ENCODE measurements at places on chromosomes 2 and 18.
A peak's percentile ranks its signal among the peaks of the same experiment; 100 is the strongest.

GRCh38 chr2:235070063-235070706 is 118.4 kb downstream of the SH3BP4 start:
- DNase-seq, result no peak

GRCh38 chr18:58064406-58064998 is 20.5 kb downstream of the NEDD4L start:
- no peak for DNase-seq

GRCh38 chr18:69400976-69401225 is 213 bp downstream of the DOK6 start:
- DNase-seq, result no peak

DNA sequence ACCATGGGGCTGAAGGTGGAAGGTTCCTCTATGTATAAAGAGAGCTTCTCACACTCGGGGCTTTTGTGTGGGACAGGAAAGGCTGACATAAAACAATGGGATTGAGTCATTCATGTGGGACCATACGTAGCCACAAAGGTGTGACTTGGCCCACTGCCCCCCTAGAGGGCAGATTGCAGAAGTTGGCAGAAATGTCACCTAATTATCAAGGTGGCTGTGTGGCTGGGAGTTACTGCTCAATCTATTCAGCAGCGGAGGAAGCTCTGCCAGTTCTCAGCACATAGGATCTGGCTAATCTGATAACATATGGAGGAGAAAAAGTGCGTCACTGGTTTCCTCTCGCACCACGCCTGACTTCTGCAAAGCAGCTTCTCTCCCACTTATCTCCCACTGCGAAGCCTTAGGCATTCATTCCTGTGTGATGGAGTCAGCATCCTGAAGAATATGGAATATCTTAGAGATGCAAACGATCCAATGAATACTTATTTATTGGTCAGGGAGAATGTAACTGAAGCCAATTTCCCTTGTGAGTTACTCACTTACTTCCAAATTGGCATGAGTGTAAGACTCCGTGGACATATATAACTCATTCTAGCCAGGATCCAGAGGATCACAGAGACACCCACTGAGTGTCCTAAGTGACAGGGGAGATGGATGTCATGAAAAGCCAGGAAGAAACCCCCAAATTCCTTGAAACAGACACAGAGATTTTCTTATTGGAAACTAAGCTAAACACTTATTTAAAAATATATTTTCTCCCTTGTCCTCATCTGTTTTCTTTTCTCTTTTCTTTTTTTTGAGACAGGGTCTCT is 344.8 kb downstream of the TGIF1 start:
- DNase-seq, result no peak

DNA sequence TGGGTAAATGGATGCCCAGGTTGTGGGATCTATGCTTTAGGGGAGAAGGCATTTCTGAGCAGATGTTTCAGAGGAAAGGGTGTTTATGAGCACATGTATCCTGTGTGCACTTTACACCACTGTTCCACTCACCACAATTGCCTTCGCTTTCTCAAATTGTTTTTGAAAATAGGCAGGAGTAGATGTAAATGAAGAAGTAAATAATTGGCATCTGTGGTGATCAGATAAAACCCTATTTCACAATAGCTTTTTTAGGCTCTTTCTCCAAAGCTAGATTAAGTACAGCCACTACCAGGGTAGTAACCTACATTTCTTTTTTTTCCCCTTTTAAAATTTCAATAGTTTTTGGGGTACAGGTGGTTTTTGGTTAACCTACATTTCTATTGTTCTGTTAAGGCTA is 40.6 kb downstream of the TMEM178A start:
- no peak for DNase-seq

DNA sequence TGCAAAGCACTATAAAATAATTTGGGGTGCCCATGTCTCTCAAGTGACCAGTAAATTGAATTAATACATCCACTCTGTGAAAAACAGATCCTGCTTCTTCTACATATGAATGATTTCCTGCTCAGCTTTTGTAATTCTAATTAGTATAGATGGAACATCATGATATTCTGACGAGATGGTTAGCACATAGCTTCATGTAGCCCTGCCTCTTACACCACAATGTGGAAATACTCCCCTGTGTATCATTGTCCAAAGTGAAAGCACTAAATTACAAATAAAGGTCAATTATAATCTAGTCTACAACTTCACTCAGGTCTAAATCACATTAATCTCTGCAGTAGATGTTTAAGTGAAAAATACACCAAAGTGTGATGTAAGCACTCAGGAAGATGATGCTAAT is 32.9 kb upstream of the SYT4 start:
- DNase-seq, result no peak

DNA sequence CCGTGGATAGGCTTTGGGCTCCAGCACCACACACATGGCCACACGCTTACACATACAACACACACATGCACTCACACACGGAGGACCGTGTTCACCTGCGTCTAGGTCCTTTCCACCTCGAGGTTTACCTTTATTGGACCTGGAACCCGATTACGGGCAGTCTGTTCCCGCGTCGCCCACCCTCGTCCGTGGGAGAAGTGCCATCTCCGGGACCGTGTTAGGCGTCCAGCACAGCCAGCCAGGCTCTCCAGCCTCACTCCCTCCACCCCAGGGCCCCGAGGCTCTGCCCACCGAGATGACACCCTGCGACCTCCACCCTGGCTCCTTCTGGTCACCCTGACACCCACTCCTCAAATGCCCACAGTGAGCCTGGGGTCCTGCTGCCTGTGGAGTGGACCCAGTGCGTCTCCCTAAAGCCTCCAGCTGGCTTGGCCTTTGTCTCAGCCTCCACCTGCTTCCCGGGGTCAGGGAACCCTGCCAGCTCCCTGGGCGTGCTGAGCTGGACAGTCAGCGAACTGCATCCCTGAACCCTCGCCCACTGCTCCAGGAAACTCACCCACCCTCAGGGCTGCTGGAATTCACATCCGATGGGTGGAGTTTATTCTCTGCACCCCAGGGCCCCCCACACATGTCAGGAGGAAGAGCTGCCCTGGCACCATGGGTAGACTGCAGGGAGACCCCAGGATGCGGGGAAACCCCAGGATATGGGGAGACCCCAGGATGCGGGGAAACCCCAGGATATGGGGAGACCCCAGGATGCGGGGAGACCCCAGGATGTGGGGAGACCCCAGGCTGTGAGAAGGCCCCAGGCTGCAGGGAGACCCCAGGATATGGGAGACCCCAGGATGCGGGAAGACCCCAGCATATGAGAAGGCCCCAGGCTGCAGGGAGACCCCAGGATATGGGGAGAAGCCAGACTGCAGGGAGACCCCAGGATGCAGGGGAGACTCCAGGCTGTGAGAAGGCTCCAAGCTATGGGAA is 33.0 kb downstream of the ADI1 start:
- no peak for DNase-seq

- no peak for DNase-seq
Measured at GRCh38 chr2:133424876-133425275, 143.4 kb downstream of the NCKAP5 start.

DNA sequence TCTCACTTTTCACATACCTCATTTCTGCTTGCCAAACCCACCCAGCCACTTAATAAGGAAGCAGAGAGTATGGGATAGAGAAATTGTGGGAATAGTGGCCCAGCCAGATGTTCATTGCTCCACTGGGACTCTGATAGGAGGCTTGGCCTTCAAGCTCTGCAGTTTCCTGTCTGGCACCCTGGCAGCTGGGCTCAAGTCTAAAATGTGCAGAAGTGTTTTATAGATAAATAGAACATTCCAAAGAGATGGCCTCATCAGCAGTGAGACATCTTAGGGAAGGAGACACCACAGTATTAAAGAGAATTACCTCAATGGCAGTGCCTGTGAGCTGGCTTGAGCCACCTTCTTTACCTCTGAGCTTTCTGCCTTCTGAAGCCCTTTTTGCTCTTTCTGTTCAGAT is 24.7 kb downstream of the COPS7B start:
- no peak for DNase-seq

- no peak for DNase-seq
Measured at GRCh38 chr2:43345391-43345813, 119.0 kb upstream of the ZFP36L2 start.

- DNase-seq, result no peak
Measured at GRCh38 chr2:191856111-191856876, 9.4 kb upstream of the CAVIN2 start.

- no peak for DNase-seq
Measured at GRCh38 chr2:152723918-152724317, 5.5 kb downstream of the ARL6IP6 start.

DNA sequence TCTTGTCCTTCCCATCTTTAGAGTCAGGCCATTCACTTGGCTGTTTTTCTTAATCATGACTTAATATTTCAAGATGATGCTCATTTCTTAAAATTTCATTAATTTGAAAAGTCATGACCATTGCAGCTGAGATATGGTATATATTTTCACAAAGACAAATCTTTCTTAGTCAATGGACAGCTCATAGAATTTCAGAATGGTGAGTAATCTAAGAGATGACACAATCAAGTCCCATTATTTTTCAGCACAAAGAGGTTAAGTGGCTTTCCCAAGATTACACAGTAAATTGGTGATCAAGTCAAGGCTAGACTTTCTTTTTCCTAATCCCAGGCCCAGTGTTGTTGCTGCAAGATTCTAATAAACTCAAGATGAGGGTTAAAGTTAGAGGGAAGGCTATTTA is 34.4 kb upstream of the NT5C1B start:
- DNase-seq, result no peak

- no peak for DNase-seq
Measured at GRCh38 chr2:197339016-197339415, 28.4 kb upstream of the ANKRD44 start.

- no peak for DNase-seq
Measured at GRCh38 chr2:23621616-23622015, 236.6 kb downstream of the KLHL29 start.

- DNase-seq, result no peak
Measured at GRCh38 chr2:11280713-11281112, 63.7 kb downstream of the ROCK2 start.

DNA sequence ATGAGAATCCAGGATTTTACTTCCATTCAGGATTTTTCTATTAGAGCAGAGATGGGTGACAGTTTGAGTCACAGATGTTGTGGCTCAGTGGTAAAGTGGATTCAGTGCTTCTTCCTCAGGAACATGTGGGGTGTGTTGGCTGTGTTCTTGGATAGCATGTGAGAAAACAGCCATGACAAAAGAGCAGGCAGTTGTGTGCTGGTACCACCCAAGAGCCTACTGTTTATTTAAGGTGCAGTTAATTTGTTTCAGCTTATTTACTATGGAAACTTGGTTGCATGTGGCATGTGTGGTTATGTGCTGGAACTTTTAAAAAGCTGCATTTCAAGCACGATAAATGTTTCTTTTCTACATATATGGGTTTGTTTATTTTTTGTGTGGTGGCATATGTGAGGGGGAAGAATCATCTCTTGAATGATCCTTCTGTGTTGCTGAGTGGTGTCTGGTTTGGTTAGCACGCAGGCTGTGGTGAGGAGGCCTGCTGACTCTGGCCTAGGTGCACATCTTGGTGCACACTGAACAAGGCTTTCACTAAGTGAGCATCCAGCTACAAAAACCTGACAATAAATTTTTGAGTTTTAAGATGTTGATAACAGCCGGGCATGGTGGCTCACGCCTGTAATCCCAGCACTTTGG is 67.3 kb downstream of the SPTBN1 start:
- DNase-seq, result no peak

- no peak for DNase-seq
Measured at GRCh38 chr18:49731421-49731841, 81.9 kb downstream of the ACAA2 start.

DNA sequence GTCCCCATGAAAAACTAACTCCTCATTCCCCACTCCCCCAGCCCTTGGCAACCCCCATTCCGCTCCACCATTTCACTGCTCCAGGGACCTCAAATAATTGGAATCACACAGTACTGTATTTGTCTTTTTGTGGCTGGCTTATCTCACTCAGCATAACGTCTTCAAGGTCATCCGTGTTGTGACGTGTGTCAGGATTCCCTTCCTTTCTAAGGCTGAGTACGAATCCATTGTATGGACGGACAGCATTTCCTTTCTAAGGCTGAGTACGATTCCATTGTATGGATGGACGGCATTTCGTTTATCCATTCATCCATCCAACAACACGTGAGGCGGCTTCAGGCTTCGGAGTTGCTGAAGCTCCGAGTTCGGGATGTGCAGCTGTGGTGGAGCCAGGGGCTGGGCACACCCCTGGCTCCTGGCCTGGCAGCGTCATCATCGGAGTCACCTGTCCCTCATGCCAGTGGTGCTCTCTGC is 1.2 kb upstream of the ASB1 start:
- DNase-seq, result no peak

DNA sequence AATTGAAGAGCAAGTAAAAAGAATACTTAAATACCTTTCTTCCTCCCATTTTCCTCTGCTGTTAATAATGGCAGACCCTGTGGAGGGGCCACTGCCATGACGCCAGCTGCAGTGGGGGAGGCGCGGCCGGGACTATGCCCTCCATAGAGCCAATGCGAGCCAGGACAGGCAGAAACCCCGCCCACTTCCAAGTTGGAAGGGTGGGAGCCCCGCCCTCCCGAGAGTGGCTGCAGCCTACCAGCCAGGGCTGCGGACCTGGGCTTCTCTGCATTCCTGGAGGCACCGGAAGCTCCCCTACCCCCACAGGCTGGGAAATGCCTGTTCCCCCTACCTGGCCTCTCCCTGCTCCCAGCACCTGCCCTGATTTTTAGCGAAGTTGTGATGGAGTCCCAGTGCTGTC is 439.4 kb upstream of the CDH19 start:
- no peak for DNase-seq

- no peak for DNase-seq
Measured at GRCh38 chr2:12265646-12266045, 451.1 kb upstream of the TRIB2 start.

- no peak for DNase-seq
Measured at GRCh38 chr2:15674637-15675455, 83.2 kb downstream of the DDX1 start.

- peak; percentile 71 for DNase-seq
Measured at GRCh38 chr2:70070542-70071268, 16.6 kb upstream of the PCBP1 start.

- DNase-seq, result no peak
Measured at GRCh38 chr2:163341426-163341825, 394.4 kb downstream of the FIGN start.

- DNase-seq, result no peak
Measured at GRCh38 chr2:83168377-83168776, 1290.7 kb downstream of the SUCLG1 start.

- DNase-seq, result no peak
Measured at GRCh38 chr2:12694990-12695774, 21.6 kb upstream of the TRIB2 start.

- DNase-seq, result no peak
Measured at GRCh38 chr2:64599469-64599868, 54.2 kb downstream of the SERTAD2 start.
